ENCODE measurements at places on chromosomes 5 and 9.

GRCh38 chr5:176447591-176447977 lies 601 bp upstream of the FAF2 start:
- DNase-seq, result no peak

GRCh38 chr9:95028853-95029219 lies 288.7 kb downstream of the FANCC start:
- DNase-seq, result no peak

DNA sequence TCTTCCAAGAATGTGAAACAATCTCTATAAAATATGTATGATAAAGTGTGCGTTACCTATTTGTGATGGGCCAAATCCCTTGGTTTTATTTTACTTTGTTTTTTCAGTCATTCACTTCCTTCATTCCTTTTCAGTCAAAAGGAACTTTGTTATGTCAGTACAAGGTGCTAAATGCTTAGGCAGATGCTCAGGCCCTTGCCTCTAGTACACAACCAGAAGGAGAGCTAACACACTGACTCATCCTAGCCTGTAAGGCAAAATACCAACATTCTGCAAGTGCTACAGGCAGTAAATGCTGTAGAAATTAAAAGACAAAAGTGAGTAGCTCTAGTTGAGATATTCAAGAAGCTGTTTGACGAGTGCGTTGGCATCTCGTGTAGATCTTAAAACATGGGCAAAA lies 49.4 kb downstream of the TRPM6 start:
- DNase-seq, result no peak

GRCh38 chr5:72387985-72388384 lies 67.8 kb downstream of the PTCD2 start:
- peak; percentile 54 for DNase-seq

DNA sequence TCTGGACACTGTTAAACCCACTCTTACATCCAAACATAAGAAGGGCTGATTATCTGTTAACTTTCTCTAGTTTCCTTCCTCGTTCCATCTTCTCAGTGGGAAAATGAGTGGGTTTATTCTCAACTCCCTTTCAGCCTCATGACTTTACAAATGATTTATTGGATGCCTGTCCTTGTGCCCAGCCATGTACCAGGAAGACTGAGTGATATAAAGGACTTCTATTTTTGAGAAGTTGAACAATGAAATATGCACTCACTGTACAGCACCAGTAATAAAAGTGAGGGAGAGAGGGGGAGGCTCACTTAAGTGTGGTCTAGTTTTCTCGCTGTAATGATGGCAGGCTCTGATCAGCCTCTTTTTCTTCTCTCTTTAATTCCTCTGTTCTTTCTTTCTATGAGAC lies 277.6 kb downstream of the SMARCA2 start:
- no peak for DNase-seq
